Retina (tissue), 1 donor: ENCODE measurements at places on chromosomes 1 and 21.
A peak's percentile ranks its signal among the peaks of the same experiment; 100 is the strongest.

DNA sequence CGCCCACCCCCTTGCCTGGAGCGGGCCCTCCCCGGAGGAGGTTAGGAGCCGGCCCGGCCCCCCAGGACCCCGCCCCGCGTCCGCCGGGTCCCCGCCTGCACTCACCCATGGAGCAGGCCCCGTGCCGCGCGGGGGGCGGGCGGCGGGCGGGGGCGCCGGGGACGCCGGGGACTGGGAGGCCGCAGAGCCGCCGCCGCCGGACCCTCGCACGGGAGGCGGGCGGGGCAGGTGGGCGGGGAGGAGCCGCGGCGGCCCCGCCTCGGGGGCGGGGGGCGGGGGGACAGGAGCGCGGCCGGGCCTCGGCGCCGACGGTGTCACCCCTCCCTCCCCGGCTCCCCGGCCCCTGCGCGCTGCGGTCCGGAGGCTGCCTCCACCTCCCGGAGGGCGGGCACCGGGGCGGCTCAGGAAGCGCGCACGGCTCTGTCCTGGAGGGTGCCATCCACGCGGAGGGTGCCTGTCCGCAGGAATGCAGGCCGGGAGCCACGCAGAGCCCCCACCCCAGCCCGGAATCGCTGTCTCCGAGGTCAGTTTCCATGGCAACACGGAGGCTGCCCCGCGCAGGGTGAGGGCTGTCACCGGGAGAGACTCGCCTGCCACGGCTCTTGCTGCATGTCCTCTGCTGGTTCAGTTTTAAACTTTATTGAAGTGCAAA is 5.9 kb upstream of the PLEKHG5 start:
- peak; percentile 86 for DNase-seq

- DNase-seq, result no peak
Measured at GRCh38 chr21:33892853-33893252, 22.8 kb downstream of the ATP5PO start.

GRCh38 chr1:9242338-9242969 is 7.9 kb downstream of the H6PD start:
- no peak for DNase-seq

DNA sequence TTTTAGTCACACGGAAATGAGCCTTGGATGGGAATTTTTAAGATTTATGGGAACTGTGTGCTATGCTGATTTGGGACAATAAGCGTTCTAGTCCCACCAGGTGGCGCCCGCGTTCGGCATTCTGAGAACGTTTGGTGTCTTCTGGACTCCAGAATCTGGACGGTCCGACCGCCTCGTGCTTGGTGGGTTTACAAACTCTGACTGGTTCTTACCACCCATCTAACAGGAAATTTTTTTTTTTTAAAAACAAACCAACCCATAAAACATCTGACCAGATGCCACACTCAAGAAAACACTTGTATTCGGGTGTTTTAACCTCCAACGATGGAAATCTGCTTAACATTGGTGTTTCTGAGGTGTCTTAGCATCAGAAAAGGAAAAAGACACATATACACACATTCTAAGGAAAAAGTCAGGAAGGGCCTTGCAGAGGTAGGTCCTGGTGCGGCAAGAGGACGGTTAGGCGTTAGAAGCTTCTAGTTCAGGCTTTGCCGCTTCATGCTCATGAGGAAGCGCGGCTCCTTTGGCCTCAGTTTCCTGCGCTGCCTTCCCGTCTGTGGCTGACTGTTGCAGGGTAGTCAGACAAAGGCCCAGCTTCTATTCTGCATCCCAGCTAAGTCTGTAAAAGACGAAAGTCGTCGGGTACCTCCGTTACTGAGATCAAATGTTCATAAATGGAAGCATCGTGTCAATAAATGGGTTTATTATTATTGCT is 814 bp upstream of the DYRK3 start:
- DNase-seq, result peak; percentile 83

GRCh38 chr1:159012495-159012894 is 2.8 kb downstream of the IFI16 start:
- DNase-seq, result peak; percentile 33

DNA sequence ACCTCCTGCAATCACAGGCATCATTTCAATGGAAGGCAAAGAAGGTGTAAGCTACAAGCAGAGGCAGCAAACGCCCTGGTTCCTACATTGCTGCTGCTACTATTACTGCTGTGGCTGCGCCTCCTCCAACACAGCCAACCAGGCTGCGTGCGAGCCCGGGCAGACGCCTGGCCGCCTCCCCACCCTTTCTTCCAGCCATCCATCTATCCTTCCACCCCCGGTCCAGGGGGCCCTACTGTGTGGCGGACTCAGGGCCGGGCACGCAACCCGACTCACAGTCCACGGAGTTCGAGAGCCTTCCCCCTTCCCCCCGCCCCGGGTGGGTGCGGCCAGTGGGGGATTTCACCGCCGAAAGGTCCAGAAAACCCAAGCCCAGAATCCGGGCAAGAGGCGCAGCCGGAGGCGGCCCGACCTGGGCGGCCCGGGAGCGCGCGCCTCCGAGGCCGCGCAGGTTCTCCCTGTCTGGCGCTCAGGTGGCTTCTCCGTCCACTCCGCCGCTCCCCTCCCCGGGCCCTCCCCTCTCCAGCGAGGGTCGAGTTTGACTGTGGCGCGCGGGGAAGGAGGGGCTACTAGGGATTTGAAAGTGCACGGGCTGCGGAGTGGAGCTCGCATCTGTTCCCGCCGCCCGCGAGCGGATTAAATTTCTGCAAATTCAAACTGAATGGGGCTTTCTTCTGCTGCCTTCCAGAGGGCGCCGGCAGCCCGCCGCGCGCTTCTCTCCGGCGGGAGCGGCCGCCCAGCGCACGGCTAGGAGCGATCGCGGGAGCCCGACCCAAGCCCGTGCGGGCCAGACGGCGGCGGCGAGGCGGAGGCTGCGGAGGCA is at the start of gene HUNK:
Gene HUNK, plus strand, starts transcription at position 569 of the 823 bp plus-strand sequence. CDS start 655 bp downstream, outside the sequence.
- DNase-seq, result peak; percentile 92
